ENCODE measurements at places on chromosomes 4 and X.

DNA sequence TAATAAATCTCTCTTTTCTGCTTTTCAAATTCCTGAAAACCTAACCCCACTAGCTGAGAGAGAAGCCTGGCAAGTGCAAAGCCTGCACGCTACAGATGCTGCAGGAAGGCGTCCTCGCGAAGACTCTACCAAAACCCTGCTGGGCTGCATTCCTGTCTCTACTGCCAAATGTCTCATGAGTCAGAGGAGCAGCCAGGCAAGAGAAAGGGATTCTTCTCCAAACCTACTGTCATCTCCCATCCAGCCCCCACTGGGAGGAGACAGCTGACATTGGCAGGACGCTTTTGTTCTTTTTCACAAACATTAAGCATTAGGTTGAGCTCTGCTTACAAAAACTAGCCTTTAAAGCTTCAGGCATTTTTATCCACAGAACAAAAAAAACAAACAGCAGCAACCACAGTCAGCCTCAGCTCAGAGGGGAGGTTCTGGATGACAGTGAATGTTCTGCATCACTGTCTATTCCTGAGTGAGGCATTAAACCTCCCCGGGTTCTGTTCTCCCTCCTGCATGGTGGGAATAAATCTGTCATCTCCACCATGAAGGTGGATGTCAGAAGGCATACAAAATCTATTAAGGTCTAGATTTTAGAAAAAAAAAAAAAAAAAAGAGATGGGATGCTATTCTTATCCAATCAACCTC, 18.0 kb downstream of the CRMP1 start:
- peak; percentile 66 for DNase-seq

DNA sequence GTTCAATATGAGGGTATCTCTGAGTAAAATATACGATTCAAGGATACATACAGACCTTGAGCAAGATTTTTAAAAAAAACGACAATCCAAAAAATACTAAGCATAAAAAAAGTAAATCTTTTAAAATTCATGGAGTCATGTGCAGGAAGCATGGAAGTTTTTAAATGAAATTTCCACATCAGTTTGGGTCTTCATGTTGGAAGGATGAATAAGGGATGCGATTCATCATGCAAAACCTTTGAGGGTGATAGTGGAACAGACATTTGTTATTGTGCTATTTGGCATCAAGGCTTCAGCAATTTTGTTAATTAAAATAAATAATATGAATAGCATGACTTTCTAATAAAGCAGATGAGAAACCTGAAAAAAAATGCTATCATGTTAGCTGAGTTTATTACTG, 815.0 kb upstream of the PCDH10 start:
- no peak for DNase-seq

GRCh38 chrX:10932842-10933440, 178.2 kb upstream of the HCCS start:
- peak; percentile 38 for DNase-seq

GRCh38 chrX:25343060-25343459, 327.3 kb upstream of the ARX start:
- DNase-seq: no peak

- DNase-seq: no peak
Observed at GRCh38 chrX:39497702-39498265, 600.0 kb downstream of the BCOR start.

DNA sequence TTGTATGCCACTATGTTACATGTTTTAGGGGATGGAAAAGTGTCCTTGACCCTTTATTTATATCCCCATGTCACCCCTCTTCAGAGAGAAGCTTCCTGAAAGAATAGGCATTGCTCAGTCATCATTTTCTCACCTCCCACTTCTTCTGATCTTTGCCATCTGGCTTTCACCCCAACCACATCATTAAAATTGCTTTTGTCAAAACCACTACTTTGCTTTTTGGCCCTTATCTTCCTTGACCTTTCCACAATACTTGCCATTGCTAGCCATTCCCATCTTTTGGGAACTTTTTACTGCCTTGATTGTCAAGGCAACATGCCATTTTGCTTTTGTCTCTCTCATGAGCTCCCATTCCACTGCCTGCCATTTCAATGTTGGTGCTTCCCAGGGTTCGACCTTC, 14.9 kb upstream of the FAM9B start:
- no peak for DNase-seq

DNA sequence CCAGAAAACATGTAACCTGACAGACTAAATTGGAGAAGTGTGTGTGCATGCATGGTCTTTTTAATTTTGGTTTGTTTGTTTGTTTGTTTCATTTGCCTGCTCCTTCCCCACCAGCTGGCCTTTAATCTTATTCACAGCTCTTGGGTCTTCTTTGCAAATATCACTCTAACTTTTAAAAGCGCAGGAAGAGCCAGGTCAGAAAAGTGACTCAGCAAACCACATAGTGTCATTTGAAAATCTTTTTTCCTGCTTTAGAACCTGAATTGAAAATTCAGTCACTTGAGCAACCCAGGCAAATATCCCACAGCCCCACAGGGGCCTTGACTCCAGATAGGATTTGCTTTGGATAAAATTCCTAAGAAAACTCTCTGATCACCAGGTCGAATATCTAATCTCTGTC, 4.6 kb downstream of the TMEM255A start:
- DNase-seq: no peak

GRCh38 chrX:151513472-151513871, 50.0 kb upstream of the PASD1 start:
- DNase-seq: no peak

- DNase-seq: no peak
Observed at GRCh38 chrX:9953396-9953795, 13.8 kb upstream of the CLDN34 start.

DNA sequence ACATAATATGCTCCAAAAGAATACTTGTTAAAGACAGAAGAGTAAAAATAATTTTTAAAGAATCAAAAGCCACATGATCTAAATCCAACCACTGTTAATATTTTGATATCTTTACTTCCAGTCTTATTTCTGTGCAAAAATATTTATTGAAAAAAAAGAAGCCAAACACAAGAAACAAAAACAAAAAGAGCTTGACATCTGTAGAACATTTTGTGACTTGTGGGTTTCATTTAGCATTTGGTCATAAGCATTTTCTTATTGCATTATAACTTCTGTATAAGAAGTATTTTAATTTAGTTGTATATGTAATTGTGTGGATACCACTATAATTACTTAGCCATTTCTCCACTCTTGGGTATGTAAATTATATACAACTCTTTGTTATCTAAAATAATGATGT, 63.1 kb downstream of the DIPK2B start:
- no peak for DNase-seq

GRCh38 chr4:162461952-162462351, 298.2 kb upstream of the FSTL5 start:
- peak; percentile 0 for DNase-seq

- no peak for DNase-seq
Observed at GRCh38 chr4:172785613-172786012, 383.0 kb upstream of the GALNT7 start.

DNA sequence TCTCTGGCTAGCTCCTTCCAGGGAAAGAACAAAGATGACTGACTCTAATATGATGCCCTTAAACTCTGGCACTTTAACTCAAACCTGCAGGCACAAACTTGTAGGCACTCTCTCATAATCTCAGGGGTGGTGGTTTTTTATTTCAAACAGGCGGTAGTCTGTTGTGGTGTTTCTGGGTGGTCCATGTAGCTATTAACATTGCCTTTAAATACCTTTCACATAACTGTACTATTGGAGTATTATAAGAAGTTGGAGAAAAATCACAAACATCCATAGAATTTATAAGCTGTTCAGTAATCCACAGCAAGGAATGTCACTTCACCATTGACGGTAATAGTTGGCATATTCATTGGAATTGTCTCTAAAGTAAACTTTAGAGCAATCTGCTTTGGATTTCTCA, 204.2 kb upstream of the PDE5A start:
- DNase-seq: no peak

DNA sequence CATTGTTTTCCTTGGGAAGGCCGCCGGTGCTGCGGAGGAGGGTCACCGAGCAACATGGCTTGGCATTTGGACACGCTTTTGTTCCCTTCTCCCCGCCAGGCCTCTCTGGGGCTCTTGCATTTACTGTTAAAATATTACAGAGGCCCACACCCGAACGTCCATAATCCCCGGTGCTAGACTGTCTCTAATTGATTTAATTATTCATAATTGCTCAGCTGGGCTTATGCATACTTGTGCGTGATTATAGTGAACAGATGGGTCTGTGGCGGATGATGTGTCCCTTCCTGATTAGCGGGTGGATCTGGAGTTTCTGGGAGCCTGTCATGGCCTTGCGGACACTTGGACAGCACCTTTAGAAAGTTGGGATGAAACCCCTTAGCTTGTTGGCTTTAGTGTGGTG, 100.2 kb upstream of the MSX1 start:
- no peak for DNase-seq

DNA sequence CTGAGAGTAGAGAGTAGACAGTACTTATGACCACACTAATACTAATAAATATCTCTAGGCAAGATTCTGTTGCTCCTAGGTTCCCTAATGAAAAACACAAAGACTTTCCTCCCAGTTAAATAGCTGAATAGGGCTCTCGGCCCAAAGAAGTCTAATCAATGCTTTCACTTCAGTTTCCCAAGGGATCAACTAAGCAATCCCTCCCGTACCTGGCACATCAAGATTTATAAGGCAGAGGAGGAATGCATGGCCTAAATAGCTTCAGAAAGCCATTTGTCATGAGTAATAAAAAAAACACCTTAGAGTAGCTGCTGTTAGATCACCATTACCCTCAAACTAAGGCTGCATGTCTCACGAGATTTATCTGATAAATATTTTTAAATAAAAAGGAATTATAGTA, 56.8 kb upstream of the EXOC1L start:
- DNase-seq: no peak

DNA sequence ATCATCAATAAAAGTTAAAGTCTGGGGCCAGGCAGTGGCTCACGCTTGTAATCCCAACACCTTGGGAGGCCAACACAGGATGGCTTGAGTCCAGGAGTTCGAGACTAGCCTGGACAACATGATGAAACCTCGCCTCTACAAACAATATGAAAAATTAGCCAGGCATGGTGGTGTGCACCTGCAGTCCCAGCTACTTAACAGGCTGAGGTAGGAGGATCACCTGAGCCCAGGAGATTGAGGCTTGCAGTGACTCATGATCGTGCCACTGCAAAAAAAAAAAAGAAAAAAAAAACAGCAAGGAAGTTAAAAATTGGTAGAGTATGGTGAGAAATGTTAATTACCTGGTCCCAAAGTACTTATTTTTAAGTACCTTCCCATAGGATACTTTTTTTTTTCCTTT, 27.5 kb downstream of the FBXW7 start:
- no peak for DNase-seq

GRCh38 chrX:52261125-52261462, 76.4 kb downstream of the MAGED4 start:
- DNase-seq: no peak

DNA sequence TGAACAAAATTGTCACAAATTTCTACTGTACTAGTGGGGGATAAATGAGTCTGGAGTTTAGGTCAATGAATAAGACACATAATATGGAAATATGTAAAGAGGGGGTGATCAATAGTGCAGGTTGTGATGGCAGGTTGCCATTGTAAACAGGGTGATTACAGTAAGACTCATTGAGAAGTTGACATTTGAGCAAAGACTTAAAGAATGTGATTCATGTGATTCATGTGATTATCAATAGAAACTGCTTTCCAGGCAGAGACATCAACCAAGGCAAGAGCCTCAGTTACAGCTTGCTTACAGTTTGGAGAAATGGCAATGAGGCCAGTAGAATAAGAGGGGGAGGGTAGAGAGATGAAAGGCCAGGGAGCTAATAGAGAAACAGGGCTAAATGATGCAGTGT, 45.8 kb upstream of the GIMD1 start:
- DNase-seq: peak; percentile 30

GRCh38 chrX:131792789-131793462, 230.2 kb upstream of the STK26 start:
- peak; percentile 20 for DNase-seq

GRCh38 chr4:76950956-76951671, 1.6 kb downstream of the SEPTIN11 start:
- peak; percentile 58 for DNase-seq

- DNase-seq: peak; percentile 18
Observed at GRCh38 chrX:51899741-51900140, 6.3 kb downstream of the MAGED1 start.

GRCh38 chr4:26141051-26141721, 179.6 kb upstream of the RBPJ start:
- DNase-seq: no peak

- peak; percentile 16 for DNase-seq
Observed at GRCh38 chrX:47854474-47854873, 17.8 kb downstream of the ZNF81 start.

- no peak for DNase-seq
Observed at GRCh38 chr4:94924566-94924965, 166.8 kb downstream of the BMPR1B start.

- peak; percentile 59 for DNase-seq
Observed at GRCh38 chr4:42519803-42520417, 122.6 kb downstream of the SHISA3 start.

- peak; percentile 61 for DNase-seq
Observed at GRCh38 chr4:113049421-113050370, at the start of gene ANK2. ANK2 (plus strand) TSS chr4:113049653; CDS start chr4:113049729, 76 bp downstream.

All from GM23248 (cell line).